Activated T-cell treated with anti-CD3 and anti-CD28 coated beads, Interleukin-2, amount 50 U/mL, for 4 hours (primary cell): ENCODE measurements at places on chromosomes 1 and 21.

- DNase-seq: no peak
These were observed 6.5 kb upstream of the ZYG11A start for GRCh38 chr1:52836035-52836434.

DNA sequence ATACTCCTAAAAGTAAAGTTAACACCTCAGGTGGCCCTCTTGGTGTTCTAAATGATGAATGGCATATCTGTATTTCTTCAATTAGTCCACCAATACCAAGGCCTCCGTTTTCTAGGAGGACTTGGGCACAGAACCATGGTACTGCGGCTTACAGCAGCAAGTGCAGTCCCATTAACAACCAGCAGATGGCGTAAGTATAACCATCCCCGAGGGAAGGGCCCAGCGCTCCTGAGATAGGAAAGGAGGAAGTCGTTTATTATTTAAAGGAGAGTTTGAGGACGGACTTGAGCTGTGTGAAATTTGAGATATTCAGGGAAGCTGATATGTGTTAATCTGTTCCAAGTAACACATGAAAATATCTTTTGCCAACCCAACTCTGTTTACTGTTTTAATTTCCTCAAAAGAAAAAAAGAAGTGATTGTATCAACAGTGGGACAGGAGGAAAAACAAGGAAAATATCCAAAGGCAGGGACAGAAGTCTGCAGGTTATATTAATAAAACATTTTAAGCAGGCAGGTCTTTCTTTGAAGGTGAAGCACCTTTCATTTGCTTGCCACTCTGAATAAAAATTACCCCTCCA, 37.7 kb upstream of the KCNJ15 start:
- peak; percentile 57 for DNase-seq

- DNase-seq: no peak
These were observed 44.6 kb downstream of the RCAN1 start for GRCh38 chr21:34570313-34570712.

- no peak for DNase-seq
These were observed 64.1 kb downstream of the ACTL8 start for GRCh38 chr1:17819129-17819802.

DNA sequence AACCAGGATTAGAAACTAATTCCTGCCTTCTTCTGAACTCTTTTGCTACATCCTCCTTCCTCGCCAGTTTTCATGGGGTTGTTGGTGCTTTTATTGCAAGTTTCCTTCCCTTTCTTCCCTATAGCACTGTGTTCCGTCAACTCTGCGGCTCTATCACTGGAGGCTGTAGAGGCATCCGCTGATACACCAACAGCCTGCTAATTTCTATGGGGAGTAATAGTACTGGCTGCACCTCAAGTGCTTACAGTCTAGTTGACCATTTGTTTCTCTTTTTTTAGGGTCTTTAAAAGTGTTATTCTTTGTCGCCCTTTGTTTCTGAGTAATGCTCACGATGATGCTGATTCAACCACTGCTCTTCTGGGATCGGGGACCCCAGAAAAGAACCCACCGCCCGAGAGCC, 746 bp downstream of the MIS18A start:
- no peak for DNase-seq

DNA sequence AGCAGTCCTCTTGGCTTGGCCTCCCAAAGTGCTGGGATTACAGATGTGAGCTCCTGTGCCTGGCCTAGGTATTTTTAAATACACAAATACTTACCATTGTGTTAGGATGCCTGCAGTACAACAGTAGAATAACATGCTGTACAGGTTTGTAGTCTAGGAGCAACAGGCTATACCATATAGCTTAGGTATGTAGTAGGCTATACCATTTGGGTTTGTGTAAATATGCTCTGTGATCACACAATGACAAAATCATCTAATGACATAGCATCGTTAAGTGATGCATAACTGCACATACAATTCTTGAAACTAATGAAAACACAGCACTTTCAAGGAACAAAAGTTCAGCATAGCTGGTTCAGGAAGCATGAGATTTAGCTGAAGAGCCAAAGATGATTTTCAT, 12.7 kb downstream of the POU2F1 start:
- DNase-seq: no peak
